ENCODE measurements at places on chromosomes 1 and 21.
A peak's percentile ranks its signal among the peaks of the same experiment; 100 is the strongest.

- DNase-seq: no peak
These were observed 182.9 kb downstream of the TGFBR3 start for GRCh38 chr1:91703095-91703494.

- DNase-seq: no peak
These were observed 146.1 kb downstream of the EDEM3 start for GRCh38 chr1:184608581-184608980.

DNA sequence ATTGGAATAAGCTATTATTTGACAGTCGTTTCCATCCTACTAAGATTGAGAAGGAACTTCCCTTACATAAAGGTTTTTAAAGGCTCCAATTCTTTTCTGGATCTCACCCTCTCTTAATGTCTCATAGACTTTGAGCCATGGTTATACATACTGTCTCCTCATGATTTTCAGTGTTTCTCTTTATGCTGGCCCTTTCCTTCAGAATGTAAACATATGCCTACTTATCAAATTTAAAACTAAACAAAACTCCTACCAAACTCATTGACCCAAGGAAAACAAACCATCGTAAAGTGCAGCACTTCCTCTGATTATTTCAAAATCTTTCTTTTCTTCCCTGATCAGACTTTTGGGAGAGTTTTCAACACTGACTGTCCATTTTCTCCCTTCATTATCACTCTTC is 163.4 kb upstream of the DPYD start:
- no peak for DNase-seq

GRCh38 chr21:35441868-35442582 is 392.9 kb upstream of the RUNX1 start:
- no peak for DNase-seq

GRCh38 chr1:27395441-27396195 is 3.2 kb downstream of the GPR3 start:
- DNase-seq: peak; percentile 80

DNA sequence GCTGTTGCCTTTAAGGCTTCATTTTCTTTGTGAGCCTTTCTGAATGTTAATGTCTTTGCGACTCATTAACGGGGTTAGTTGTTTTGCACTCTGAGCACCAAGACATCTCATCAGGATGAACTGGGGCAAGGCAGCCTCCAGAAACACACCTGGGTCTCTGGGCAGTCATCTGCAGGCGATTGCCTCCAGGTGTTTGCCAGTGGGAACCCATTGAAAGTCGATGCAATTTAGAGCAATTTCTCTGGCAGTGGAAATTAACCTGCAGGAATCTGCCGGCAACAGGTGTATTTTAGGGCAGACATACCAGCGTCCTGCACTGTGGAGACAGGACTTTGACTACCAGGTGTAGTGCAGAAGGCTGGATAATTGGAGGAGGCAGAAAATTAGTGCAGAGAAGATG is 661.0 kb upstream of the PTBP2 start:
- DNase-seq: no peak

DNA sequence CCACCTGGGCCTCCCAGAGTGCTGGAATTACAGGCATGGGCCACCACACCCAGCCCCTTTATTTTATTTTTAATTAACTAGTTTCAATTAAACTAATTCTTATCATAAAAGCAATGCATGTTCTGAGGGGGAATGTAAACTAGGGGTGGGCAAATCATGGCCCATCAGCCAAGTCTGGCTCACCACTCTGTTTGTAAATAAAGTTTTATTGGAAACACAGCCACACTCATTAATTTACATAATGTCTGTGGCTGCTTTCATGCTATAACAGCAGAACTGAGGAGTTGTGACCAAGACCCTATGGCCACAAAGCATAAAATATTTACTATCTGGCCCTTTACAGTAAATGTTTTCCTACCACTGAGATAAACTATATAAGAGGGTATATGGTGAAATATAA is 28.7 kb upstream of the IPO9 start:
- DNase-seq: no peak

GRCh38 chr1:99768524-99769245 is 2.2 kb upstream of the FRRS1 start:
- DNase-seq: no peak

DNA sequence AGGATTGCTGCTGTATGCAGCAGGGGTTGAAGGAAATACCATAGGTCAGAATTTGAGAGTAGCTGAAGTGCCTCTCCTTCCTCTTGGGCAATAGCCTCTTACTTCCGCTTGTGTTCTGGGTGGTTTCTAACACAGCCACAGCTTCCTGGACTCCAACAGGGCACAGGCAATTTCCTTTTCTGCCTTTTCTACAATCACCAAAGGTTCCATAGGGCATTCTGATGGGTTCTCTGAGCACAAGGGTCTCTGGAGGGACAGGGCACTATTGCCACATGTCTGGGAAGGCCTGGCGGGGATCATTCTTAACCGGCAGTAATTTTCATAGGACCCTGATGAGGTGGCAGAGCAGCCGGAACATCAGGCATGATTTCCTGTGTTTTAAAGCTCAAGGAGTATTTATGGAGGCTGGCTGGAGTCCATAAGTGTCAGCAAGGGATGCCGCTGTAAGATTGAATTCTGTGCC is 5.5 kb upstream of the AGTRAP start:
- no peak for DNase-seq

GRCh38 chr1:208343226-208343625 is 99.0 kb upstream of the PLXNA2 start:
- DNase-seq: no peak

DNA sequence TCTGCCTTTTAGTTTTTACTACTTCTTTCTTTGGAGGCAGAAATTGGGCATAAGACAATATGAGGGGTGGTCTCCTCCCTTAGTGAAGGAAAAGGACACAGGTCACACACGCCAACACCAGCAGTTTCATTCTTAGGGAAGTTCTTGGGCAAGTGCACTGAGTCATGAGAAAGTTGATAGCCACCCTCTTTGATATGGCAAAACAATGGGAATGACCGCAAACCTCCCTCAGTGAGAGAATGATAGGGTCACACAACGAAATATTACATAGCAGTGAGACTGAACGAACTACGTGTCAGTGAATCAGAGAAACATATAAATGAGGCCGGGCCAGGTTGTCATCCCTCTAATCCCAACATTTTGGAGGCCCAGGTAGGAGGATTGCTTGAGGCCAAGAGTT is 20.0 kb downstream of the IL6R start:
- DNase-seq: no peak

DNA sequence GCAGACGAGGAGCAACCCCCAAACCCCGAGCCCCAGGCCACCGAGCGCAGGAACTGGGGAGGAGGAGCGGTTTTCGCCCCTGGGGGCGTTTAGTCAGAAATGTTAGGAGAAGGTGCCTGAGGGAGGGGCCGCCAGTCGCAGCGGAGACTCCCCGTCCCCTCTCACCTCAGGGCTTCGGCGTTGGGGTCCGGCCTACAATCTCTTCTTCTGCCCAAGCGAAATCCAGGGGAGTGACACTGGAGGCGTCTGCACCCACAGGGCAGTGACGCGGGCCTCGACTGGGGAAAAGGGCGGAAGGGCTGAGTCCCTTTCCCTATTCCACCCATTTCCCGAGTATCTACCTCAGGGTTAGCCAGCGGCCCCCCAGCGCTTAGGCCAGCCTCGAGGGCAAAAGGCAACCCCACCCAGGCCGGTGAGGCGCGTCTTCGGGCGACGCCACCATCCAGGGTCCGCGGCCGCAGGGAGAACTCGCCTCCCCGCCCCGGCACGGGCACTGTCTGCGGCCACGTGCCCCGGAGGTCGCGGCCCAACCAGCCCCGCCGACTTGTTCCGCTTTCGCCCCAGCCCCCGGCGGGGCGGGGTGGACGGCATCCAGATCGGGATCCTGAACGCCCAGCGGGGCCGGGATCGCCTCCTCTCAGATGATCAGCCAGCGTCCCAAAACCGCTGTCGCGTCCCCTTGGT is 118.7 kb upstream of the BARHL2 start:
- no peak for DNase-seq

DNA sequence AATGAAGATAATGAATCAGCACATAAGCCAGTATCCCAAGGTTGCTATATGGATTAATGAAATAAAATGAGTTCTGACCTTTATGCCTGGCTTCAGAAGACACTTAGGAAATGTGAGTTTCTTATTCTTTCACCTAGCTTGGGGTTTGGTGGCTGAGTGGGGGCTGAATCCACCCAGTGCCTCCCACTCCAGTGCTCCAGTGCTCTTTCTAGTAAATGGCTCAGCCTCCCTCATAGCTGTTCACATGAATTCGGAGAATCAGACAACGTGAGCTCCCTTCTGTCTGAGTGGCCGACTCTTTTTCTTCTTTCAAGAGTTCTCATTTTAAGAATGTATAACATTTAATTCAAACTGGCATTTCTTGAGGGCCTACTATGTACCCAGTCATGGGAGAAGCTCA is 43.5 kb downstream of the TRABD2B start:
- DNase-seq: no peak

GRCh38 chr1:70247768-70248167 is 26.6 kb downstream of the SRSF11 start:
- no peak for DNase-seq

- DNase-seq: no peak
These were observed 36.4 kb upstream of the TARBP1 start for GRCh38 chr1:234515411-234515810.

- no peak for DNase-seq
These were observed 56.7 kb upstream of the GFI1 start for GRCh38 chr1:92543131-92544055.

DNA sequence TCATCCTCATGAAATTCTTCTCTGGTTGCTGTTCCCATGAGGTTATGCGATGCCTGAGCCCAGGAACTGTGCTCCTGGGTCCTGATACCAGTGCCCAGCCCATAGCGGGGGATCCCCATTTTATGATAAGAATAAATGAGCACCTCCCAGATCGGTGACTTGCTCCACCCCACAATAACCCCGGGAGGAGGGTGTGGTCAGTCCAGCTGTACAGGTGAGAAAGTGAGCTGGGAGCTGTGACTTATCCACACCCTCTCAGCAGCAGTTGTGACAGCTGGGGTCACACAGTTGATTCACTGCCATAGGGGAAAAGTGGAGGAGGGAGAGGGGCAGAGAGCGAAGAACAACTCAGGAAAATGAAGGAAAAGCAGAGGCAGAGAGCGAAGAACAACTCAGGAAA is 33.4 kb downstream of the OR2G3 start:
- DNase-seq: no peak

DNA sequence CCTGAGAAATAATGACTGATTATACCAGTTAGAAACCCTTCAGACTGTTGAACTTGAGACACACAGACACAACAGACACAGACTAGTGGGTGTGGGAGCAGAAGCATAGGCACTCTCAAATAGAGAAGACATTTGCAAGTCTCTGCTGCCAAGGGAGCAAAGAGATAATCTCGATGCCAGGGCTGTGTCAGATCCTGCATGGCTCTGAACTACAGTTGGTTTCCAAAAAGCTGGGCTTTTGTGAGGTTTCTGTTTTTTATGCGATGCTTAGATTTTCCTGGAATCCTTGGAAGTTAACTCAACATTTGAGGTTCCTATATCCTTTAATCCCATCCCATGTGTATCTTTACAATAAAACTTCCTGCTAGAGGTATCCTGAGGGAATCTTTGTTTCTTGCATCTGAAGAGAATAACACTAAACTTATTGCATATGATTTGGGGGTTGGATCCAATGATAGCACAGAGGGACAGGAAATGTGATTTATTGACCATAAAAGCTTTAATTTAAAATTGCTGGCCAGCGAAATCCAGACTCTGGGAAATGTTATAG is 236.4 kb downstream of the SPATA17 start:
- no peak for DNase-seq

- no peak for DNase-seq
These were observed 77.4 kb downstream of the RERE start for GRCh38 chr1:8740034-8740449.

DNA sequence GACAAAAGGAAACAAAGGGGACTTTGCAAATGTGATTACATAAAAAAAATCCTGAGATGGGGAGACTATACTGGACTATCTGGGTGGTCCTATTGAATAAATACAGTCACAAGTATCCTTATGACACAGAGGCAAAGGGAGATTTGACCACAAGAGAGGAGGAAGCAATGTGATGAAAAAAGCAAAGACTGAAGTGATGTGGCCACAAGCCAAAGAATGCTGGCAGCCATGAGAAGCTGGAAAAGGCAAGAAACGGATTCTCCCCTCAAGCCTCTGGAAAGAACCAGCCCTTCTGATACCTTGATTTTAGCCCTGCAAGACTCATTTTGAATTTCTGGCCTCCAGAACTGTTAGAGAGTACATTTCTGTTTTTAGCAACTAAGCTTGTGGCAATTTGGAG is 36.4 kb downstream of the OLFML2B start:
- no peak for DNase-seq

DNA sequence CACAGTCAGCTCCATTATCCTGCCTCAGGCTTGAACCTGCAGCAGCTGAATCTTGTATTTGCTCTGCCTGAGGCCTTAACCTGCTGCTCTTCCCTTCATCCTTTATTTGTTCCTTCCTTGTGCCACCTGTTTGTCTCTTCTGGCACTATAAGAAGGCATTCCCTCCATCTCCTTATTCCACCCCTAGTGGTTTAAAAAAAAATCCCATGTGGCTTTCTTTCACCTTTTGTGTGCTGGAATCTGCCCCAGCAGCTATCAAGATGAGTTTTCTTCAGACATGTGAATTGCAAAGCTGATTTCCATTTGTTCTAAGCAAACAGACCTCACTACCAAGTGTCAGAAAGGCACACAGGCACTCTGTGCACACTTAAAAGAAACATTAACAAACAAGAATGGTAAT is 294.6 kb downstream of the TTLL7 start:
- DNase-seq: no peak

GRCh38 chr1:224496826-224497225 is 62.2 kb upstream of the WDR26 start:
- no peak for DNase-seq

GRCh38 chr1:182056601-182057366 is 4.7 kb downstream of the ZNF648 start:
- DNase-seq: no peak

DNA sequence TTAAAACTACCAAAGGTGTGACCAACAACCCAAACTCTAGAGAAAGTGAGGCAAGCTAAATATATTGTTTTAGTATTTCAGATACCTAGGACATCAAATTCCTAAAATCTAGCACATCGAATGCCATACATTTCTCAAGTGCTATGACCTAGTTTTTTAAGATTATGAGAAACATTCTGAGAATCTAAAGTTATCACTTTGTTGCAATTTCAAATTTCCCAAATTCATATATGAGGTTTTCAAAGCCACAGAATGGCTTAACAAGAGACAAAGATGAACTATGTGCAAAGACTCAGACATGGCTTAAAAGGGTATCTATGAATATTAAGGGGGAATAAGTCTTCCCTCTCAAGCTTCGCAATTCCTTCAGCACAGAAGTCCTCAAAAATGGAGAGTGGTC is 6.8 kb downstream of the SCYL3 start:
- DNase-seq: no peak

DNA sequence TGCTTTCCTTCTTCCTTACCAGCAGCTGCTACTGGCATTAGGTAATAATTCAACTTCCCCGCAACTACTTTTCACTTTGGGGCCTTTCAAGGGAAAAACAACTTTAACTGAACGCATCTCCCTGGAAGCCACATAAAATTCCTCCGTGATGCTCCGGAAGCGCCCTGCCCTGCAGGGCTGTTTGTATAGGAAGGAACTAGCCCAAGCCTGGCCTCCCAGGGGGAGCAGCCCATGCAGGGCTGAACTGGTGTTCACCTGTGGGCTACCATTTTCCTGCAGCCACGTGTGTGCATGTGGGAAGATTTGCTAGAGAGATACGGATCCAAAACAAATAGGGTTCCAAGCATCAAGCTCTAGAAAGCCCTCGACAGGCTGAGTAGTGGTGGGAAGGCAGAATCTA is 14.4 kb downstream of the CLDN14 start:
- no peak for DNase-seq
